ENCODE measurements at places on chromosomes 12 and 14. TPM values are rescaled to one million over a fixed set of nuclear protein-coding genes. Genes with fewer than 3 reads are reported as not detected.

GLS2 gene
- total RNA-seq, result not detected

GRCh38 chr12:50695961-50696360, 67.9 kb upstream of the ATF1 start:
- DNase-seq, result no peak

COX8C gene
- not detected for total RNA-seq

- DNase-seq, result no peak
These were observed 1.5 kb upstream of the OTX2 start for GRCh38 chr14:56811593-56812363.

- DNase-seq, result no peak
These were observed 7.7 kb upstream of the DYRK2 start for GRCh38 chr12:67640863-67641262.

DNA sequence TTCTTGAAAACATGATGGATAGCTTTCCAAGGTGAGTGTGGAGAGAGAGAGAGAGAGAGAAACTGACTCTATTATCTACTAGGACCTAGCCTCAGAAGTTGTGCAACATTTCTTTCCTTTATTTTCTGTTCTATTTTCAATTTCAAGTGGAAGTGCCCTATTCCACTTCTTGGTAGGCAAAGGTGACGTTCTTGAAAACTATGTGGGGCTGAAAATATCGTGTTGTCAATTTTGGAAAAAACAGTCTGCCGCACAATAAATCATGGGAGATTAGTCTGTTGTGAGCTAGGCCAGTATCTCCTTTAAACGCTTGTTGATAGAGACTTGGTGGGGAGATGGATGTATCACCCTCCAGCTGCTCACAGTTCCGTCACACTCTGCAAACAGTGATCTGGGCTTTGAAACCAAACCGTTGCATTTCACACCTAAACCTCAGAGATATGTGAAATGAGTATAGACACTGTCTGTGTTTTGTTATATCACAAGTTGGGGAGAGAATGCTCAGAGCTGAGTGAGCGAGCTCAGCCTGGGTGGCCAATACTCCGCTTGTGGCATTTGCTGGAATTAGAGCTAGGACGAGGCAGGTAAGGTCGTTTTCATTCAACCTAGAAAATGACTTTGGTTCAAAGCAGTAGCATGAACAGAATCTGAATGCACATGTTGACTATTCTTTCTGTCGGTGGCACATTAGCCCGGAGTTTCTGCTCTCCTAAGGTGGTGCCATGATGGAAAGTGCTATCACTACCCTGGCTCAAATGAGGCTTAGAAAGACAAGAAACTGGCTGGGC, 75.1 kb upstream of the ST8SIA1 start:
- DNase-seq, result peak; percentile 33

DNA sequence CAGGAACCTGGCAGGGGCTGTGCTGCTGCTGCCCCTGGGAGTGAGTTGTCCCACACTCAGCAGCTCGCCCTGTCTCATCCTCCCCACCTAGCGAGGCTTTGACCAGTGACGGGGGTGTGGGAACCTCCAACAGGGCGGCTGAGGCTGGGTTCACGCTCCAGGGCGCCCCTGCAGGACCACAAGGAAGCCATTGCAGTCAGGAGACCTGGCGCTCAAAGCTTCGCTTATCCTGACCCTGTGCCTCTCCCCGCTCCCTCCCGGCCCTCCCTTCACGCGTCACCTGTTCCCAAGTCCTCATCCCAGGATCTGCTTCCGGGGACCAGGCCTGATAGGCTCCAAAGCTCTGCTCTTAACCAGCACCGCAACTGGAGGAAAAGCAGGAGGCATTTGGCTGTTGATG, 272.0 kb upstream of the SFSWAP start:
- DNase-seq, result peak; percentile 30

DNA sequence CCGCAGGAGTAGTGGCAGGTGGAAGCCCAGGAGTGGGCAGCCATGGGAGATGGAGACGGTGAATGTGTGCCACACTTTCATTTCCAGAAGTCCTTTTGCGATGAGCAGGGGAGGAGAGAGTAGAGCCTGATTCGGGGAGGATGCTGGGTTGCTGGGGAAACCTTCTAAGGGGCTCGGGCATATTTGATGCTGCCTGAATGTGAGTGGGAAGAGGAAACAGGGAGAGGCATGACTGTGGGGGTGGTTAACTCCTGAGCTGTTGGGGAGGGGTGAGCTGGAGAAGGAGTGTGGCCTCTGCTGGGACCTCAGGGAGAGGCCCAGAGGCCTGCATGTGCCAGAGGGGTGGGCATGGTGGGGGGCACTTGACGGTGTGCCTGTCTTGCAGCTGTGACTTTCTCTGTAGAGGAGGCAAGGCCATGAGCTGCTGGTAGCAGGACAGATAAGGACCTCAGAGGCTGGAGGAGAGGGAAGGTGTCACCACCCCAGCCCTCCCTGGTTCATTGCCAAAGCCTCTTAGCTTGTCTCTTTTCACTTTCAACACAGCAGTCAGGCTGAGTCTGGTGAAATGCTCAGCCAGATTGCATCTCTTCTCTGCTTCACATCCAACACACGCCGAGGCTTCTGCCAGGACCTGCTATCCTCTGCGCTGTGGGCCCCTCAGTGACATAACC, 11.4 kb downstream of the GLT1D1 start:
- no peak for DNase-seq

P2RX2 gene
- total RNA-seq, result not detected

GRCh38 chr14:35959835-35960234, 133.7 kb downstream of the BRMS1L start:
- no peak for DNase-seq

CFAP73 gene
- not detected for total RNA-seq

GRCh38 chr12:127041985-127042625, 1224.9 kb upstream of the TMEM132C start:
- DNase-seq, result no peak

DNA sequence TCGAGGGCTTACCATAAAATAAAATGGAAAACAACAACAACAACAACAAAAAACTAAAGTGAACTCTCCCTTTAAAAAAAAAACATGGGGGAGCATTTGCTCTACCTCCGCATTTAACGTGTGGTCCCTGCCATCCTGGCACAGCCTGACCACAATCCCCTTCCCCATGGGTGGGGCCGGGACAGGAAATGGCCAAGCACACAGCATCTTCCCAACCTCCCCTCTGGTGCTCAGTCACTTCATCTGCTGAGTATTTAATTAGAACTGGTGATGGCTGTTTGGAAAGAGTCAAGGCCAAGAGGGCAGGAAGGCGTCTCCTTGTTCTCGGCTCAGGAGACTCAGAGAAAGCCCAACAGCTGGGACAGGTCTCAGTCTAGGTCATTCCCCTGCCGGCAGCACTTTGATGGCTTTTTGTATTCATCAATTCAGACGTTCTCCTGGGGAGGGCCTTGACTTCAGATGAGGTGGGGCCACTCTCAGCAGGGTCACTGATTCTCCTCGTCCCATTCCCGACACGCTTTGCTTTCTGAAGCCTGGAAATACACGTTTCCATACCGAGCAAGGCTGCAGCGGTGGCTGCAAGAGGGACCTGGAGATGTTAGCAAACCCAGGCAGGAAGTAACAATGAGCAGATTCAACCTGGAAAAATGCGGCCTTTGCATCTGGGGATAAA, 44.4 kb downstream of the ANO2 start:
- DNase-seq, result no peak

STRAP gene
- total RNA-seq, result 173 TPM

- DNase-seq, result no peak
These were observed 43.6 kb upstream of the VASH1 start for GRCh38 chr14:76717508-76718290.

DNA sequence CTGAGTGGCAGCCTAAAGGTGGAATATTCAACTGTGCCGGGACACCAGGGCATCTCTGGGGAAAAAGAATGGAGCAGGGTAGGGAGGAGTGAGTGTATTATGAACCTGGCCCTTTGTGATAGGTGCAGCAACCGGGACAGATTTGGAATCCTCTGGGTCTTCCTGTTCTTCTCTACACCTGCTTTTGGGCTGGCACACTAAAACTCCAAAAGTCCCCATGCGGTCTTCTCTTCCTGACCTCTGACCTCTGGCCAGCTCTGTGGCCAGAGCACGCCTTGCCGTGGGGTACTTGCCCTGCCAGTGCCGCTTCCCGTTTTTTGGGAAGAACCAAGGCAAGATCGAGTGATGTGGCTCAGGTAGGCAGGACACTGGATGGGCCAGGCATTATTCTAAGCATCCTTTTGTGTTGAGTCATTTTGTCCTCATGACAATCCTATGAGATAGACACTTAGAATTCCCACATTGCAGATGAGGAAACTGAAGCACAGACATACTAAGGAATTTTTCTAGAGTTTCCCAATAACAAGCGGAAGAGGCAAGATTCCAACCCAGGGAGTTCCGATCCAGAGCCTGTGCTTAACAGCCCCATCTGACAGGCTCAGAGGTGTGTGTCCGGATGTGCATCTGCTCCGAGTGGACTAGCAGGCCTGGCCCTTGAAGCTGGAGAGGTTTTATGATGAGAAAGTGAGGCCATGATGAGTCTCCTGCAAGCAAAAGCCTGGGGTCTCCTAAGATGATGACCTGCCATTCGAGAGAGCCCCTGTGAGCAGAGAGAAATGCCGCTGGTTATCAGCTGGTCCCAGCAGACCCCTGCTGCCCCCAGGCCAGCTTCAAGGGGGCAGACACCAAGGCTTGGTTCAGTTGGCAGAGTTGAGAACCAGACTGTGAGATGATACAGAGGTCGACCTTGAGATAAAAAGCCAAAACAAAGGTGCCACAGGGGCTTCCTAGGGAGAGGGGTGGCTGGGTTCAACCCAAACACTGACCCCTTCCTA, 67.9 kb upstream of the ESRRB start:
- no peak for DNase-seq

DNA sequence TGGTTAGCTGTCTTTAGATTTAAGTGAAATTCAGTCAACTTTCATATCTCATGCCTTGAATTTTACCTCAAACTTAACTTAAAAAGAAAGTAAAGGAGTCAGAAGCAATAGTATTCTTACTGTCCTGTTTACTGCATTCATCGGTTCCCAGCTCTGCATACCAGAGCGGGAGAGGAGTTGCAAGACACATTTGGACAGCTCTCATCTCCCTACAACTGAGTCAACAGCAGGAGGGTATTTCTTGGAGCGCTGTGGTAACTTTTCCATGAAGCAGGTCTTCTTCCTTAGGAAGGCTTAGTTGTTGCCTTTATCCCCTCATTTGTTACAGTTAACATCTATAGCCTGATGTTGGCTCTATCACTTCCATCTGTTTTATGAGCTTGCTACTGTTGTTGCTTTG, 65.1 kb downstream of the TRMT5 start:
- DNase-seq, result no peak

PLA2G1B gene
- not detected for total RNA-seq

GLIPR1L1 gene
- total RNA-seq, result not detected

DNA sequence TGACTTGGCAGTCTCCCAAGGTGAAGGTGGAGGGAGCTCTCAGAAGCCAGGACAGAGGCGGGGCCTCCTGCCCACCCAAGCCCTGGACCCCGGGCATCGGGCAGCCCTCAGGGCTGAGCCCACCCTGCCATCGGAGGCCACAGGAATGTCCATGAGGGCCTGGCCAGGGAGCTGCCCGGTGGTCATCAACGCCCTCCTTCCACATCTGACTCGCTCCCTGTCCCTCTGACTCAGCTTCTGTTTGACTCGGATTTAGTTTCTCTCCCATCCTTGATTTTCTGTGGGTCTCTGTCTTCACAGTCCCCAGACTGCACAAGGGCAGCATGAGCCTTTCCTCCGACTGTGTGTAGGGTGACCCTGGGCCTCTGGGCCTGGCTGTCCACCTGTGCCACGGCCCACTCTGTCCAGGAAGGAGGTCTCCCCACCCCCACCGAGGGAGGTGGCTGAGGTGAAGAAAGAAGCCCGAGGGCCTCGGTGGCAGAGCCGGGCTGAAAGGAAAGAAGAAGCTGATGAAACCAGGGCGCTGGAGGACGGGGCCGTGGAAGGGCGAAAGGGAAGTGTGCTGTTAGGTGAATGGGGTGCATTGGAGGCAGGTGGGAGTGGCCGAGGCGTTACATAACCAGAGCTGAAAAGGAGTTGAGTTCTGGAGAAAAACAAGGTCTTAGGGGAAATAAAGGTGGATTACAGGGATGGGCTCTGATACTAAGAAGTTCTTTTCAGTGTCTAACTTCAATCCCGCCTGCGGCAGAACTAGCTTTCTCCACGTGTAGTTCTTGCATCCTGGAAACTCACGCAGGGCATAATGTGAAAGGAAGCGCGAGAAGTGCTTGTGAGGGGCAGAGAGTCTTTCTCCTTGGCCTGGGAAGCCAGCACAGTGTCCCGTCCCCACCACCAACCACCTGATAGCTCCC, 16.7 kb upstream of the TMEM106C start:
- DNase-seq, result no peak

DNA sequence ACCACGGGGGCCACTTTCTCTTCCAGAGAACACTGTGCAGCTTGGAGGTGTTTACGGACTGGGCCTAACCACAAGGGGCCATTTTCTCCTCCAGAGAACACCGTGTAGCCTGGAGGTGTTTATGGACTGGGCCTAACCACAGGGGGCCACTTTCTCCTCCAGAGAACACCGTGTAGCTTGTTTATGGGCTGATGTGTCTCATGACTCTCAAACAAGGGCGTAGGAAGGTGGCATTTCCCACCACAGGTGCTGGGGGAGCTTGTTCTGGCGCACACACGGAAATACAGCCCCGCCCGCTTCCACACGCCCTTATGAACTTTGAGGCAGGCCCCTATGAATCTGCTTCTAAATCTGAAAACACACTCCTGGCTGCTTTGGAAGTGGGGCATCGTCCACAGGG, 174.6 kb upstream of the SFSWAP start:
- peak; percentile 14 for DNase-seq

GRCh38 chr14:74546416-74546815, 52.9 kb downstream of the ISCA2 start:
- no peak for DNase-seq

DNA sequence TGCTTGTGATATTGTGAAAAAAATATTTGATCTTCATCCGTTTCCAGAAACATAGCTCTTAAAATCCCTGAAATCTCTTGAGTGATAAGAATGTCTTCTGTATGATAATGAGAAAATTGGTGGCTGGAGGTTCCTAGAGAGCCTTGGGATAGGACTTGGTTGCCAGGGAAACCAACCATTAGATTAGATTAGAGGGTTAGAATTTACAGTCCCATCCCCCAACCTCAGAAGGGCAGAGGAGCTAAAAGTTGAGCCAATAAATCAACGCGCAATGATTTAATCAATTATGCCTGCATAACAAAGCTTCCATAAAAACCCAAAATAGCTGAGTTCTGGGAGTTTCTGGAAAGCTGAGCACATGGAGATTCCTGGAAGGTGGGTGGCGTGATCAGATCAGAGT, 10.6 kb downstream of the SEL1L start:
- DNase-seq, result no peak

DNA sequence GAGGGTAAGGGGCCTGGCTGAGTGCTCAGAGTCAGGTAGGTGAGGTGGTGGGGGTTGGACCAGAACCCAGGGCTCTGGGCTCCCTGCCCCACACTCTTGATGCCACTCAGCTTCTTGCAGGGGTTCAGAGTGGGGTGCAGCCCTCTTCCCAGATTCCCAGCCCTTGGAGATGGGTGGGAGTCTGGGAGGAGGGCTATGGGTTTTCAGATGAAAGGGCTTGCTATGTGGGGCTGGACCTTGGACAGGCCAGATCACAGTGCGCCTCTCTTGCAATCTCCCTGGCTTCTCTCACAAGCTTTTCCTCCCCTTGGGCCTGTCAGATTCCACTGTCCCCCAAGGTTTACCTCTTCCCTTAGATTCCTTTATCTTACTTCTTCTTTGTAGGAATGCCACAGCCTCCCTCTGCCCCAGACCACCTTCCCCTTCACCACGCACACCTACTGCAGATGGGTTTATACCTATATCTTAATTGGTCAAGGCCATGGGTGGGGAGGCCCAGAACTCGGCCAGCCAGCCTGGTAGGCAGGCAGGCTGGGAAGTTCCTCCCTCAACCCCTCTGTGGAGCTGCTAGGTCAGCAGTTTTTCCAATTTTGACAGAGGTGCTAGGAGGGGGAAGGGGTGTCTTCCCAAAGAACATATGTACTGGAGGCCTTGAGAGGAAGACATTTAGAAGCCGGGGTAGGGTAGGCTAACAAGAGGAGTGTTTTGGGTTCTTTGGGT, 1.4 kb downstream of the NYNRIN start:
- no peak for DNase-seq

SERPINA3 gene
- total RNA-seq, result 0.15 TPM

Measured in SJCRH30 (cell line).